ENCODE measurements at places on chromosomes 13 and 19. TPM values are rescaled to one million over a fixed set of nuclear protein-coding genes. Genes with fewer than 3 reads are reported as not detected.

Gene NOVA2
- total RNA-seq = not detected

Gene SYNE4
- total RNA-seq = not detected

Gene ZNF835
- not detected for total RNA-seq

Gene PSG2
- total RNA-seq = not detected

Gene ATP1A3
- total RNA-seq = 0.26 TPM

Gene ARHGAP35
- total RNA-seq = 31.0 TPM

Gene KIR2DL1
- not detected for total RNA-seq

Gene BCKDHA
- total RNA-seq = 53.4 TPM

Gene GSX1
- total RNA-seq = not detected

Gene UNC13A
- 0.03 TPM for total RNA-seq

Gene PDX1
- not detected for total RNA-seq

Gene C13orf42
- not detected for total RNA-seq

Gene ZNF765
- 8.9 TPM for total RNA-seq

Gene RFPL4A
- not detected for total RNA-seq

Gene ZNF773
- total RNA-seq = 16.2 TPM

Gene SRRM5
- total RNA-seq = 0.10 TPM

Gene LRRC8E
- total RNA-seq = 0.53 TPM

Gene ZNF844
- total RNA-seq = 3.1 TPM

Gene KLK14
- not detected for total RNA-seq

Gene PRR36
- total RNA-seq = not detected

Gene ZNF582
- total RNA-seq = 2.8 TPM

Gene FCGBP
- total RNA-seq = 0.43 TPM

Gene ICAM4
- total RNA-seq = 1.4 TPM

Gene FAAP24
- 2.0 TPM for total RNA-seq

Gene MKNK2
- 35.3 TPM for total RNA-seq

Gene SYCN
- not detected for total RNA-seq

Gene ELANE
- total RNA-seq = not detected

Gene ZNF416
- 7.0 TPM for total RNA-seq

Measured in myocyte (in vitro differentiated cells).